ENCODE measurements at places on chromosomes 7 and 10.

- no peak for DNase-seq
These were observed 235.8 kb downstream of the PAXIP1 start for GRCh38 chr7:154767142-154767541.

- no peak for DNase-seq
These were observed 338.1 kb upstream of the GALNT17 start for GRCh38 chr7:70793821-70794220.

GRCh38 chr7:93958651-93959050 is 37.1 kb downstream of the GNG11 start:
- no peak for DNase-seq

DNA sequence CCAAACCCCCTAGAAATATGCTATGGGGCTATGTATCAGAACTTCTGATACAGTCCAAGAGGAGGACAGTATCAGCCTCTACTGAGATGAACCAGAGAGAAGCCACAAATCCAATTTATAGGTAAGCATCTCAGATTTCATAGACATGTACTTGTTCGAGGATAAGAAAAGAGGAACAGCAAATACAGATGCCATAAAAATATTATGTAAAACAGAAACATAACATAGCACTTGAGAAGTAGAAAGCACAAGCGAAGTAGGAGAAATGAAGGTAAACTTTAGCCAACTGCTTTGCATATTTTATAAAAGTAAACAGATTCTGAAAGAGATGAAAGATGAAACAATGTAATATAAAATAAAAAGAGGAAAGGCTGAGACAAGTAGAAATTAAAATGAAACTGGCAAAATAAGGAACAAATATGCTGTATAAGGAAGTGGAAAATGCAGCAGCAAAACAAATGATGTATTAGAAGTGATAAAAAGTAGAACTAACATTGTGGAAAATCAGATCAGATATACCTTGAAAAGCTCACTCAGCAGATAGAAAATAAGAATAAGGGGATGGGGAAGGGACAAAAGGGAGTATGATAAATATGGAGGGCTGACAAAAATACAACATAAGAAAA is 135.1 kb downstream of the SKAP2 start:
- no peak for DNase-seq

- DNase-seq = no peak
These were observed 195.5 kb downstream of the PRKG1 start for GRCh38 chr10:51269821-51270220.

- DNase-seq = no peak
These were observed 23.9 kb downstream of the SLC18A2 start for GRCh38 chr10:117264782-117265181.

GRCh38 chr7:37395618-37396259 is 52.9 kb downstream of the ELMO1 start:
- DNase-seq = no peak

- DNase-seq = no peak
These were observed 160.2 kb downstream of the SH2D4B start for GRCh38 chr10:80697926-80698325.

Data from memory B cell (primary cell).